ENCODE measurements at places on chromosomes 13 and 19. TPM values are rescaled to one million over a fixed set of nuclear protein-coding genes. Genes with fewer than 3 reads are reported as not detected.

Gene ZFP28
- total RNA-seq: 5.4 TPM

Gene ARL11
- total RNA-seq: 0.29 TPM

Gene ELAVL3
- total RNA-seq: not detected

Gene AMH
- 2.1 TPM for total RNA-seq

Gene GRIN3B
- 8.3 TPM for total RNA-seq

Gene NKG7
- total RNA-seq: not detected

Gene PROZ
- not detected for total RNA-seq

Gene CPAMD8
- total RNA-seq: 4.4 TPM

Gene CEBPA
- total RNA-seq: 0.10 TPM

Gene FGF9
- total RNA-seq: not detected

Gene HNRNPA1L2
- 0.78 TPM for total RNA-seq

Gene ZNF497
- 0.58 TPM for total RNA-seq

Gene PSG6
- total RNA-seq: not detected

Gene P2RY11
- total RNA-seq: 4.1 TPM

Gene UBE2L5
- not detected for total RNA-seq

GRCh38 chr13:24625331-24625731 lies 54.9 kb upstream of the ATP12A start:
- no peak for DNase-seq

DNA sequence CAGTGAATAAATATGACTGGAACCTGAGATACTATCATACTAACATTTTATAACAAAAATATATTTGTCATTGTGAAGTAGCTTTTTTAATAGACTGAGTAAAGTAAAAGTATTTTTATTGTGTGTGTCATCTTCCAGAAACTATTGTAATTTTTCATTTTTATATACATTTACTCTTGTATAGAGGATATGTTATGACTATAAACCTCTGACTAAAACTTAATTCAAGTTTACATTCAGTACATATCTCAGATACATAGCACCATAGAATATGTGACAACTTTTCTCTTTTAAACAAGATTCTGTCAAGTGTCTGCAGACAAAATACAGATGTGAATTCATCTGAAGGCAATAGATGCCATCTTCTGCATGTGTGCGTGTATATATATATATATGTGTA lies 704.3 kb downstream of the SLITRK1 start:
- DNase-seq: no peak

DNA sequence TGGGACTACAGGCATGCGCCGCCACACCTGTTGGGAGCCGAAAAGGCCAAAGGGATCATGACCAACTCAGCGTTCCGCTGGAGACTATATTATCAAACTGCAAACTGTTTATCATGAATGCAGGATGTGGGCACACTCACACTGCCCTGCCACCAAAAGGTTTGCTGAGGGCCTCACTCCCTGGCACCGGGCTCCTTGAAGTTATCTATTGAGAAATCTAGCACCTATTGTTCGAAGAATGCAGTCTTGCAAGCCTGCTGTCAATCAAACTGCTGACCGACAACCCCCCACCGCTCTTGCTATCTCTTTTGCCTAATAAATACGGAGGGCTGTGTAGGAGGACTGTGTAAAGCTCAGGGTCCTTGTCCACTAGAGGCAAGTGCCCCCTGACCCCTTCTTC lies 5.2 kb upstream of the ZNF836 start:
- no peak for DNase-seq

GRCh38 chr19:13086341-13086740 lies 16.3 kb downstream of the LYL1 start:
- DNase-seq: no peak

DNA sequence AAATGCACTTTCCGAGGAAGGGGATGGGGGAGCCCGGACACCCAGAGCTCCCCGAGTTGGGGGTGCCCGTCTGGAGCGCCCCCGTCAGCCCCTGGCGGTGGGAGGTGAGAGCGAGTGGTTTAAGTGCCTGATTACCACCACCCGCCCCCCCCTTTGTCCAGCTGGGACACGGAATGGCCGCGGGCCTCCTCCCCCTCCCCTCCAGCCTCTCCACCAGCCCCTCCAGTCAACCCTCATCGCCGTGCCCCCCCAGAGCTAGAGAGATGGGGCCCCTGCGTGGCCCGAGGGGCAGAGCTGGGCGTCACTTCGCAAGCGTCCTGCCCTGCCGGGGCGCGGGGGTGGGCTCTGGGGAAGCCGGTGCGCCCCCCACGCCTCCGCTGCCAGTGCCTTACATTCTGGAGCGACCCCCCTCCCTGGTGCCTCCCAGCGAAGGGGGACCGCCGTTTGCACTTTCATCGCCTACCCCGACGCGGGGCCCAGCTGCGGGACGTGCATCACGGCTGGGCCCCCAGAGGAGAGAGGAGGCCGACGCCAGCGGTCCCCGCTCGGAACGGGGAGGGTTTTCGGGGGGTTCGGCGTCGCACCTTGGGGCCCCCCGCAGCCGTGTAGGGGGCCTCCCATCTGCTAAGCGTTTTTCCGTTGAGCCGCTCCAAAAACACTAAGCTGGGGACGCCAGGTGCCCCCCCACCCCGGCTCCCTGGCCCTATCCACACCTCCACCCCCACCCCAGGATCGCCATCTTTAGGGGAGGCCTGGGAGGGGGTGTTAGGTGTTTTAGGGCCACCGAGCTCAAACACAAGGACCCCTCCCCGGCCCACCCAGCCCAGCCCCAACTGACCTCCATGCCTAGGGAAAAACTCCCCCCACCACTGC lies 16.4 kb downstream of the SMIM24 start:
- DNase-seq: no peak

DNA sequence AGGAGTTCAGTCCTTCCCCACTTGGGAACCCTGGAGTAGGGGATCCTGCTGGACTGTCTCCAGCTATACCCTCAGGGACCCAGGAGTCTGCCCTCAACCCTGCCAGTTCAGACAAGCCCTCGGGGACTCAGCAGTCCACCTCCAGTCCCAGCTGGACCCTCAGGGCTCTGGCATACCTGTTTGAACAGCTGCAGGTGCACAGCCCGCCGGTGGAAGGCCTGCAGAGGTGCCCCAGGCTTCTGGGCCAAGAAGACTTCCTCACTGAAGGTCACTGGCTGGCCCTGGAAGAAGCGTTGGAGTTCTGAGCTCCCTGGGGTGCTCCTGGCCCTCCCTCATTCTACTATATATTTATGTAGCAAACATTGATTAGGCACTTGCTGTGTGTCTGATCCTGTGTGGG lies 8.6 kb downstream of the CRB3 start:
- no peak for DNase-seq

GRCh38 chr13:80224468-80224867 lies 116.5 kb downstream of the SPRY2 start:
- DNase-seq: no peak

DNA sequence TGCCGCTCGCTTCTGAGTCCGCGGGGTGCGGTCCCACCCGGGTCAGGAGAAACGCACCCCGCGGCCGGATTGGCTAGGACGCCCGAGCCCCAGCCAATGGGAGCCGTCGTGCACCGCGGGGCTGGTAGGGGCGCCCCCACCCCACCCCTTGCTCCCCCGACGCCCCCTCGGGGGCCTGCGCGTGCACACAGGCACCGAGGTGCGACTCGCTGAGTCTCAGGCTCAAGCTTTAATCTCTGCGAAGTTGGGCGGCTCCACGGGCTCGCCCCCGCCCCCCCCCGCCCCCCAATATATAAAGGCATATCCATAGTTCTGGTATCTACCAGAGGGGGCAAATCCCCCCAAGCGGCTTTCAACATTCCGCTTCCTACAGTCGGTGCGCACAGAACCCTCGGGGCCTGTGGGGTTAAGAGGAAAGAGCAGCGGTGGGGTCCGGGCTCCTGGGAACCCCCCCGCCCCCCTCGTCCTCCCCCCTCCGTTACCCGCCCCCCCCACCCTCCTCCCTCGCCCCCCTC lies at the start of gene COX6B2:
TSS of gene COX6B2 (minus strand) at position 22 of the 515 bp plus-strand sequence. CDS start 198 bp downstream, outside the sequence.
- no peak for DNase-seq

GRCh38 chr13:21014139-21014501 lies 47.3 kb downstream of the LATS2 start:
- DNase-seq: no peak

DNA sequence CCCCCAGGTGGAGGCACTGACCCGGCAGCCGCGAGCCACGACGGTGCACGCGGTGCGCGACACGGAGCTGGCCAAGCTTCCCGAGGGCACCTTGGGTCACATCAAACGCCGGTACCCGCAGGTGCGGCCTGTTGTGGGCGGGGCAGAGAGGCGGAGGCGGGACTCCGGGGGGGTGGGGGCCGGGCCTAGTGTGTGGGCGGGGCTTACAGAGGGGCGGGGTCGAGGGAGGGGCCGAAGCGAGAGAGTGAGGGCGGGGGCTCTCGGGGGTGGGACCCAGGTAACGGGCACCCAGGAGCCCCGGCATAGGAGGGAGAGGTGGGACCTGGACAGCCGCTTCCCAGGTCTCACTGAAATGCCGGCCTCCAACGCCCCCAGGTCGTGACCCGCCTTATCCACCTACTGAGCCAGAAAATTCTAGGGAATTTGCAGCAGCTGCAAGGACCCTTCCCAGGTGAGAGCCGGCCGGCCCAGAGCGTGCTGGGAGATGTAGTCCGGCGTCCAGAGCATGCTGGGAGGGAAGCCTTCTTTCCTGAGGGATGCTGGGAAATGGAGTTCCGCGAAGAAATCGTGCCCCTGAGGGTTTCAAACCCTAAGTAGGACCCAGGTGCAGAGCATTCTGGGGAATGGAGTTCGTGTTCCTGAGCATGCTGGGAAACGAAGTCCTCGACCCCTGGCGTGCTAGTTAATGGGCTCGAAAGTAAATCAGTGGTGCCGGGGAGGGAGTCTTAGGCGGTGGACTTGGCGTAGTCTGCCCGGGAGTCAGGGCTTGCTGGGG lies 15.7 kb downstream of the PNPLA6 start:
- no peak for DNase-seq

- no peak for DNase-seq
Observed at GRCh38 chr19:14890643-14891379, 4.9 kb upstream of the OR7A17 start.

GRCh38 chr19:30512176-30513081 lies 140.2 kb downstream of the ZNF536 start:
- DNase-seq: no peak

- no peak for DNase-seq
Observed at GRCh38 chr19:4759388-4760284, 31.9 kb upstream of the FEM1A start.

- no peak for DNase-seq
Observed at GRCh38 chr19:56838909-56839651, 1.4 kb downstream of the PEG3 start.

DNA sequence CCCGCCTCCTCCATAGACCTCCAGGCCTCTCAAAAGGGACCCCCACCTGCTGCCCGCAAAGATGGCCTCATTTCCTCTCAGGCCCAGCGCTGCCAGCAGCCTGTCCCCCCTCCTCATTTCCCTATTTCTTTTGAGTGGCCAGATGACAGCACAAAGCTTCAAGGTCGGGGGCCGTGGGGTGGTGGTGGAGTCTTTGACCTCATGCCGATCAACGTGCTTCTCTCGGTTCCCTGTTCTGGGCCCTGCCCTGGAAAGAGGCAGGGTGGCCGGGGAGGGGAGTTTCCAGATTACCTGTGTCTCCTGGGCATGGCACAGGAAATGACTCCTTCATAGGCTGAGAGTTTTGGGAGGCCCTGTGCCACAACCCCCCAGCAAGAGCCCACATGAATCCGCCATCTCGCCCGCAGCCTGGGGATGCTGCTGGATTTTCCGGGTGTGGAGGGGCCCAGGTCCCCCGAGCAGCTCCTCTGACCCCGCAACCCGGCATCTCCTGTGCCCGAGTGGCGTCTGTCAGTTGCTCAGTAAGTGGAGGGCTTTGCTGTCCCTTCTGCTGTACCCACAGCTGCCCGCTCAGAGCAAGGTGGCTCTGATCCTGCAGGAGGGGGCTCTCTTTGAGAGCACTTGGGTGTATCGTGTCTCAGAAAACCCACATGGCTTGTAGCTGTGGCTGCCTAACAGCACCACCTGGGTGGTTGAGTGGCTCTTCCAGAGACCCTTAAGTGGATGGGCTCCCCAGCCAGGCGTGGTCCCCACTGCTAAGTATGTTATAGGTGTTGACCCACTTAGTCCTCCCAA lies 139.4 kb downstream of the SIPA1L3 start:
- no peak for DNase-seq

GRCh38 chr19:35013820-35014754 lies 14.0 kb downstream of the GRAMD1A start:
- DNase-seq: no peak

DNA sequence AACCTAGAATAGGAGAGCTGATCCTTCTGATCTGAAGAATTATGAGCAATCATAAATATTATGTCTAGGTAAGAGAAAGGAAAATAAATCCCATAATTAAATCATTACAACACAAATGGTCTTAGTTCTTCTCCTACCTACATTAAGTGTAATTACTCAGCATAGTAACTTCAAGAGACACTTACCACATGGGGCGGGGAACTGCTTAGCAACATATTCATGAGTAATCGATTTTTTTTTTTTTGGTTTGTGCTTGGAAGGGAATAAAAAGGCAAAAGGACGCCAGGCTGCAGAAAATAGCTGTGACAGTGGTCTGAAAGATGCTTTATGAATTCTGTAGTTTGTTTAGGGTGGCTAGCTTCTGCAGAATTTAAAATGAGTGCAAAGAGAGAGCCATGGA lies 103.3 kb upstream of the HTR2A start:
- no peak for DNase-seq

GRCh38 chr13:51895906-51896888 lies 34.4 kb downstream of the CCDC70 start:
- DNase-seq: peak; percentile 16

- no peak for DNase-seq
Observed at GRCh38 chr13:109968876-109969577, 182.6 kb upstream of the IRS2 start.

DNA sequence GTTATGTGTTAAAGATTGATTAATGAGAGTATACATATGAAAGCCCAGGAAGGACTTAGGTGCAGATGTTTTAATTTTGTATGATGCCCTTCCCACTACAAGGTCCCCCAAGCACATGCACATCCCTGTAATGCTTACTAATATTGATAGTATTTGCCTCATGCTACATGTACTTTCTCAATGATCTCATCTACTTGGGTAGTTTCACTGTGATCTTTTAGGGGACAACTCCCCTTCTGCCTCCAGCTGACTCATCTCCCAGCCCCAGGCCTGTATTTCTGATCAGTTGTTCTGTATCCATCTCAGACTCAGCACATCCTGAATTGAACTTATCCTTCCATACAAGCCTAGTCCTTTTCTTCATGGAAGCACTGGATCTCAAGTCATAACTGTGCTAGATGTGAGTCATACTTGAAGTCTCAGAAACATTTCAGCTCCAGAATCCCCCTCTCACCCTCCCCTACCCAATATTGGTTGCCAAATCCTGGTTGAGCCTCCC lies 49.4 kb upstream of the INTS6 start:
- no peak for DNase-seq

- no peak for DNase-seq
Observed at GRCh38 chr13:87999788-88000187, 328.6 kb downstream of the SLITRK5 start.
